ENCODE measurements at places on chromosomes 6 and 20.

DNA sequence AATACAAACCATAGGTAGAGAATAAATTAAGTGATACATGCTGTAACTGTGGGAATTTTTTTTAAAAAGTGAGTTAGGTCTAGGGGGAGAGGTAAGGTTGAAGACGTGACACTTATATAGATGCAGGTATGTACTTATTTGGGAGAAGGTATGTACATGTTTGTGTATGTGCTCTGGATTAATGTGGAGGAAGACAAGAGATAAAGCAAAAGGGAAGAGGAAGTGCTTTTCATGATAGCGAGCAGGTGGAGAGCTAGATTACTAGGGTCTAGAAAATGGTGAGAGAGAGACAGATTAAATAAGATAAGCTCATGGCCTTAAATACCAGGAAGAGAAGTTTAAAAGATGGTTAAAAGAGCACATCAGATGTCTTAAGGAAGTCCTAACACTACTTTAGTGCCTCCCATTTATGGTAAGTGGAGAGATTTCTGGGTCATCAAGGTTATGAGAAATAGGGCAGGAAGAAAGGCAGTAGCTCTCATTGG lies 92.5 kb downstream of the MAN1A1 start:
- no peak for DNase-seq

GRCh38 chr6:7960848-7961247 lies 50.3 kb upstream of the TXNDC5 start:
- no peak for DNase-seq

- DNase-seq = no peak
Measured at GRCh38 chr6:85580118-85580877, 13.4 kb downstream of the SNX14 start.

- DNase-seq = no peak
Measured at GRCh38 chr6:90049295-90049694, 155.0 kb downstream of the GJA10 start.

DNA sequence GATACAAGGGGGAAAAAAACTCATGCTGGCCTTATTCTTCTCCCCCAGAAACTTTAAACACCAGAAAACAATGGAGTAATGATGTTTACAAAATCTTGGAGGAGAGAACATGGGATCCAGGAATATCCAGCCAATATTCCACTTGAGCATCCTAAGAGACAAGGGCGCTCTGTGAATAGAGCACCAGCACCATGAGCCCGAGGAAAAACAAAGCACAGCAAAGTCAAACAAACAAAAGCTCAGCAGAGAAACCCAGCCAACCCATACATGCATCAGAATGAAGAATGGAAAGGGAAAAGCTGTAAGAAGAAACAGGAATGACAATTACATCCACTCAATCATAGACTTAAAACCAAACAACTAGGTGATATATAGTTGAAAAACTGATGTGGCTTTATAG lies 4.6 kb upstream of the NAA20 start:
- DNase-seq = no peak

DNA sequence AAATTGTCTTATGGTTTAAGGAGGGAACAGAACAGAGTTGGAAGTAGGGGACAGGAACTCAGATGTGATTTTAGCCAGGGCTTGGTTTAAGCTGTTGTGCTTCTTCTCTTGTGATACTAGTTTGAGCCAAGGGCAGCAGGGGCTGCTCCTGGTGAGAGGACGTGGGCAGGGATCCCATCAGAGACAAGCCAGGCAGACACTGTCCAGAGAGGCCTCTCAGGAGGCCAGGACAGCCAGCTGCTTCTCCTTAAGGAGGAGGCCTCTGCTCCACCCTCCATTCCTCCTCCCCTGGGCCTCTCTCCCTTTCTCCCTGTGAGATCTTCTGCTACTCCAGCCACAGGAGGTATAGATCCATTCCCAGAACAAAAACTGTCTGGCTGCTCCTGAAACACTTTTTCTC lies 108.4 kb upstream of the MLN start:
- DNase-seq = no peak

- DNase-seq = no peak
Measured at GRCh38 chr20:51418137-51418529, 124.4 kb downstream of the NFATC2 start.

DNA sequence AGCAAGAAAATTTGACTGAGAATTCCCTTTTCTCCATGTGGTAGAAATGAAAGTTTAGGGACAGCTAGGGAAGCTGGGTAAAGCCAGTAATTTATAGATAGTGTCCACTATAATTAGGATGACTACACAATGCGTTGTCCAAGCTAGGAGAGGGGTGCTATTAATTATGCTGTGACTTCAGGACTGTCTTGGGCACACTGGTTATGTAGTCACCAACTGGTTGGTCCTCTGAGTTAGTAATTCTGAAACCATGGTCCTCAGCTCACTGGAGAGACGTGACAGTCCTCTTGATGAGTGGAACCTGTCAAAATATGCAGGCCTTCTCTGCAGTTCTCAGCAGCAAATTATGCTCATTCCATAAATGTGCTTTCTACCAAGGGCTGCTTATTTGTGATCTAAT lies 94.6 kb upstream of the ENPP5 start:
- no peak for DNase-seq

GRCh38 chr6:135117413-135117968 lies 62.9 kb upstream of the HBS1L start:
- DNase-seq = no peak

- DNase-seq = no peak
Measured at GRCh38 chr6:89328976-89329375, 13.9 kb upstream of the GABRR2 start.

DNA sequence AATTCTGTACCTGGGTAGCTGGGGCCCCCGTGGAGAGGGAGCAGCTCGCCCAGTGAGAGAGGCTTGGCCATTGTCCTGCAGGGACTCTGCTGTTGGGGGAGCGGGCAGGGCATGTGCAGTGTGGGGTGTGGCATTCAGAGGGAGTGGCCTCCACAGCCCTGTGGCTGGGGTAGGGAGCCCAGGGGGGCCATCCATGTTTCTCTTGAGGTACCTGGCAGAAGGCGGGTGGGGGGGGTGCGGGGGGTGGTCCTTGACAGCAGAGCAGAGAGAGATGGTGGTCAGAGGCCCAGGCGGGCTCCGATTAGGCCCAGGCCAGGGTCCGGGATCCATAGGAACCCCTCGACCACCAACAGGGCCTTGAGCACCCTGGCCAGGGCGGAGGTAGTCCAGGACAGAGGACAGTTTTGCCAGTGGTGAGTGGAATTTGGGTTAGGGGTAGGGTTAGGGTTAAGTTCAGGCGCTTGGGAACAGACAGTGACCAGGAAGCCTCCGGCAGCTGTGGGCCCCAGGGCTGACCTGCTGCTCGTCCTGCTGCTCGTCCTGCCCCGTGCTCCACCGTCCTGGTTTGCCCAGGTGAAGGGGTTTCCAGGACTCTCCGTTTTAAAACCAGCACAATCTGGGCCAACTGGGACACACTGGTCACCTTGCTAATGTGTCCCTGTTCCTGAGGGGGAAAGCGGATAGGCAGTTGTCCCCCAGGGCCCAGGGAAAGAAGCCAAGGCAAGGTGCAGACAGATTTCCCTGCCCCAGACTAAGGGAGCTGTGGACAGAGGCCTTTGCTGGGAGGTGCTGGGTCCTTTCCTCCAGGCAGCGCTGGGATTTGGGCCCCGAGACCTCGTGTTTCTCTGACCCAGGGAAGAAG lies 24.8 kb upstream of the MYT1 start:
- DNase-seq = no peak

GRCh38 chr6:165575158-165575549 lies 87.9 kb downstream of the PDE10A start:
- no peak for DNase-seq

DNA sequence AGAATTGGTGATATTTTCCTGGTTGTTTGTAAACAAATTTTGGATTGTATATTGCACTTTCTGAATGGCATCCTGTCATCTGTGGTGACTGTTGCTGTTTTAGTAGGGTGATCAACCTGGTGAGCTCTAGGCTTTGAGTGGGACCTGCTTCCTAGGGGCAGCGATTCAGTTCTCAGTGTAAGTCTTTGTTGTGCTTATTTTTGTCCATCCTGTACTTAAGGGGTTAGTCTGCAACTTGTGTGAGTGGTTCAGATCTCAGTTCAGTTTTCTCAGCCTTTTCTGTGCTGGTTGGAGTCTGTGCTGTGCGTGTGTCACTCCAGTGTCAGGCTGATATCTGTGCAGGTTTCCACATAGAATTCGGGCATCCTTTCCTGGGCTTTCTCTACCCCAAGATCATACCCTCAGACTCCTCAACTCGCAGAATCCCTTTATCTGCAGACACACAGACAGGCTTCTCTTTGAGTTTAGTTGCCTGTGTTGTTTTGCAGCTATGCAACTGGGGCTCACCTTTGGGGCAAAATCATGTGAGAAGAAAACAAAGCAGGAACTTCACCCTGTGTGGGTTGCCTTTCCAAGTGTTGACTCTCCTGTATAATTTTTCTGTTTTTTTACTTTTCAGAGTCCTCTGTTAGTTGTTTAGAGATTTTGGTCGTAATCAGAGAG lies 177.7 kb downstream of the FARS2 start:
- DNase-seq = no peak

GRCh38 chr6:156378853-156379252 lies 398.3 kb upstream of the ARID1B start:
- DNase-seq = no peak

DNA sequence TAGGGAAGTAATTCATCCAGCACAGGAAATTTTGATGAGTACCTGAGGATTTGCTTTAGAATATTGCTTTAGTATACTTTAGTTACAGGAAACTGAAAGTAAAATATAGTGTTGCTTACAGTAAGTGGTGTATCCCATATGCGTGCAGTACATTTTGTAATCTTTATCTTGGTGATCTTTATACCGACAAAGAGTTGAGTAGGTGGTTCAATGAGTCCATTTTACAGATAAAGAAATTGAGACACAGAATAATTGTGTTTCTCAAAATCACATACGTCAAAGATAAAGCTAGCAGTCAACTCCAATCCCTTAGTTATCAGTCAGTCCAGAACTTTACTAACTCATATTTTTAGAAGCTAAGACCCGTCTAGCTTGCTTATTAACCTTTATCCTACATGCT lies 65.8 kb upstream of the E2F3 start:
- no peak for DNase-seq

DNA sequence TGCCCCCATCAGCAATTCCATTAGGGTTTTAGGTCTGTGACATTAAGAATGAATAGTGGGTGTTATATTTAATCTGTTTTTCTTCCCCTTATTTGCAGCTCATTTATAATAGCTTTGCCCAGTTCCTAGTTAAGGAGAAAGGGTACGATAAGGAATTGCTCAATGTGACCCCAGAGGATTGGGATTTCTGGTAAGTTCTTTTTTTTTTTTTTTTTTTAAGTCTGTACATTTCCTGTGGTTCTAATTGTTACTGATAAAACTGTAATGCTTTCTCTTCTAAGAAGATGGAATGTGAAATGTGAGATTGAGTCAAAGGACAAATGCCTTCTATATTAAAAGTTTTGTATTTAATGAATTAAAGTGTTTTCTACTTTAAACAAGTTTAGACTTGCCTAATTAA lies 5.5 kb downstream of the NT5DC1 start:
- DNase-seq = no peak

All from caudate nucleus (tissue), 63 donors.